ENCODE measurements at places on chromosomes 3 and 15.

DNA sequence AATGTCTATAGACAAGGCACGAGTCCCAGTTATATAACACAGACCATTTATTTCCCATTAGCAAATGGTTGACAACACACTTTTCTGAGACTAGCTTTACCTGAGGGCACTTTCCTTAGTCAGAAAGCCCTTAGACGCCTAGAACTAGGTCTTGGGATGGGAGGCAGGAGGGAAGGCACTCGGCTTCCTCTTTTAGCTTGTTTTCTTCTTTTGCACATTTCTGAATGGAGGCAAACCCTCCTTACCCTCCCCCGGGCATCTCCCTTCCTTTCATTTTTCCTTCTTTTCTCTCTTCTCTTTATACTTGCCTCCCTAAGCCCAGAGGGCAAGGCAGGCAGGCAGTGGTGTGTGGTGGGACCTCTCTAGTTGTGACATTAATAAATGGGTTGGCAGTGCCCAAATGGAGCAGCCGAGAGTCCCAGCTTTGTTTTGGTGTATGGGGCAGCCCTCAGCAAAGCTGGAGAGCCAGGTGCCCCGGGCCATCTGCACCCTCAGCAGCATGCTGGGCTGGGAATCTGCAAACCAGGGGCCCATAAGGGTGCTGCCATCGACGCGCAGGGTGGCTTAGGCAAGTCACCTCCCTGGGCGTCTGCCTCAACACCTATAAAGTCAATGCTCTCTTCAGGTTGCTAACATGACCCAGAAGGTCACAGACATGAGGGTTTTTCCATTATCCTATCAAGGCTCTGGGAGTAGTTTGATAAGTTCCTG, 21.1 kb upstream of the BCL2L10 start:
- no peak for DNase-seq

GRCh38 chr3:34844323-34844620, 795.1 kb upstream of the ARPP21 start:
- DNase-seq: no peak

DNA sequence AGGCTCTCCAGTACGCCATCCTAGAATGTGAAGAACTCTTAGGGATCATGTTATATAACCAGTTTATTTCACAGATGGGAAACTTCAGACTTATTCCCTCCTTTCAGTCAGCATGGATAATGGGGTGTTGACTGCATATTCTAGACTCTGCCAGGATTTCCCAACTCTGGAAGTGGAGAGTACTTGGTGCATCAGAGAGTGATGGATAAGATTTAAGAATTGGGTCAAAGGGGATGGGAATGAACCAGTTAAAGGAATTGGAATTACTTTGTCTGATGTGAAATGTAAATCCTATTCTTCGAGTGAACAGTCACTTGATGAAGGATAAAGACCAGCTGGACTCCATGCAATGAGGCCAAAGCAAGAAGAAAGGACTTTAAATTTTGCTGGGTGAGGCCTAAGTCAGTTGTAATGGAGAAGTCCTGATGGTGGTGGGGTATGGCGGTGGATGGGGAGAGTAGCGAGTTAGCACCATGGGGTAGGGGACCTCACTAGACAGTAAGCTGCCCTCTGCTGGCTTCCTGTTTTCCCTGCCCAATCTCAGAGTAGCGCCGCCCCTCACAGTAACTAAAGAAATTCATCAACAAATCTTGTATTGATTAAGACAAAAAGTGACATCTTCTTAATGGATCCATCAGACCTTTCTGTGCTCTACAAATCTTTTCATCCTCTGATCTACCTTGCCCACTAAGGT, 7.3 kb upstream of the CACNA1D start:
- DNase-seq: no peak

DNA sequence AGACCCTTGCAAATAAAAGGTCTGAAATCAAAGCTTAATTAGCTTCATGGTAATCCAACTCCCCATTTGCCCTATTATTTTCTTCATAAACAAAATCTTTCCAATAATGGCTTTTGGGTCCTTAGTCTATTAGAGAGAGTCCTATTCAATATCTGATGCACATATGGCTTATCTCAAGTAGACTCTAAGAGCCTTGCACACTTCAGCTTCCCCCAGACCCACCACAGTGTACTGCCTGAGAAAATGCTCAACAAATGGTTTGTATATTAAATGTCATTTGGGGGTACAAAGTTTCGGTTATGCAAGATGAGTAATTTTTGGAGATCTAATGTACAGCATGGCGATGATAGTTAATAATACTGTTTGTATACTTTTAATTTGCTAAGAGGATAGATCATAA, 28.9 kb downstream of the FSTL1 start:
- no peak for DNase-seq

- no peak for DNase-seq
These were observed 14.7 kb upstream of the ATP2B2 start for GRCh38 chr3:10520072-10520471.

- no peak for DNase-seq
These were observed 26.6 kb downstream of the EHD4 start for GRCh38 chr15:41945731-41946130.

- no peak for DNase-seq
These were observed 196.8 kb upstream of the MBNL1 start for GRCh38 chr3:152071924-152072323.
